ENCODE measurements at places on chromosomes 2 and 18.

GRCh38 chr2:36318547-36318946, 37.0 kb upstream of the CRIM1 start:
- no peak for DNase-seq

DNA sequence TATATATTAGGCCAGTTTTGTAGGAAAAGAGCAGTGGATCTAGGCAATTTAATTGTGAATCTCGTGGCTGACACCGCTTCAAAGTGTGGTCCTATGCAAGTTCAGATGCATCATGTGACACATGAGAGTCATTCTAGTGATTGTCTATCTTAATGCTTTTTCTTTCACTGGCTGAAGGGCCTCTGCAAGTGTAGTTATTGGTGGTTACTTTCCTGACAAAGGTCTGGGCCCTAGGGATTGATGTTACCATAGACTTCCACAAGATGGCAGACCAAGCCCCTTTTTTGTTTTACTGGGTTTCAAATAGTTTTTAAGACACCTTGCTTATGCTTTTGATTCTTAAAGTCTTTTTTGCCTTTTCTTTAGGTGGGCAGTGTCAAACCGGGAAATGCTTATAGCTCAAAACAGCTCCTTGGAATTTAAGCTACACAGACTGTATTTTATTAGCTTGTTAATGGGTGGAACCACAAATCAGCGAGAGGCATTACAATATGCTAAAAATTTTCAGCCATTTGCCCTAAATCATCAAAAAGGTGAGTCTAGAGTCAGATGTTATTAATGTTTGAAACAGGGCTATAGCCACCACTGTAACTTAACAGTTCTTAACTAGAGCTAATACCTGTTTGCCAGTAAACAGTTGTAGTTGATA, 25.9 kb downstream of the CD8A start:
- DNase-seq = no peak

DNA sequence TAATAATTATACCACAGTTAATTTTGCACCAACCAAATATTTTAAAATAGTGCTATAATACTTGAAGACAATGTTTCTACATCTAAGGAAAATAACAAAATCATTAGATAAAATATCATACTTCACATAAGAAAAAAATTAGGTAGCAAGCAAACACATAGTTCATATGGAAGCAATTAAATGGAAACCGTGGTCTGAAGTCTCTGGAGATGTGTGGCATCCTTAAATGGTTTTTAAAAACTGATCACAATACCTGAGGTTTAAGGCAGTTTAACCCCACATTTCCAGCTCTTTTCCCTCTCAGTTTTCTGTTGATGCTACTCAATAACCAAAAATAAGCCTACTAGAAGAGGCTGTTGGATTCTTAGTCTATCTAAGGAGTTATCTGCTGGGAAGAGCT, 71.3 kb downstream of the ASXL2 start:
- DNase-seq = no peak

DNA sequence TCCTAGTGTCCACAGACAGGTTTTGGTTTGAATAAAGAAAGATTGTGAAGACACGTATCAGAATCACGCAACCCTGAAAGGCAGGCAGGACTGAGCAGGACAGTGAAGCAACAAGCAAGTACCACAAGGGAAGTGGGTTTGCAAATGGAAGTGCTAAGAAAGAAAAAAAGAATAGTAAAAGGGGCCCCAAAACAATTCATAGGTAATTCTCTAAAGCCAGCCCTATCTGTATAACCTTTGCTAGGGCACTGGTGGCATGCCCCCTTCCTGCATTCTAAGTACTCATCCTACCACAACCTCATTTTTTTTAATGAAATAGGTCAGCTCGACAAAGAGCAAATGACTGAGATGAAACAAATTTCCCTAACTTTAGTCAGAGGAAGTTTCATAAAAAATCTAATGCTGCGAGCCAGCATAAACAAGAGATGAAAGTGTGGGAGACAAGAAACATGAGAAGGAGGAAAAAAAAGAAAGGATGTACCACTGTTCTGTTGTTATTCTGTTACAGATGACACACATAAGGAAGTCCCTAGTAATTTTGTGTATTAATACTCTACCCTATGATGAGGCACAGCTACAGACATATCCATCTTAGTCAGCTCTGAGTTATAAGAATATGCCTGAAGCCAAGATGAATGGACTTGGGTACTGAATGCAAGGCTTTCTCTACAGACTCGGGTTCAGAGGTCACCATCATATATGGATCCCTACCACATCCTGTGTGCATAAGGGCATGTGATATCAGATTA, 32.2 kb downstream of the IKZF2 start:
- peak; percentile 16 for DNase-seq

GRCh38 chr18:12811191-12811950, 72.7 kb downstream of the PTPN2 start:
- DNase-seq = no peak

DNA sequence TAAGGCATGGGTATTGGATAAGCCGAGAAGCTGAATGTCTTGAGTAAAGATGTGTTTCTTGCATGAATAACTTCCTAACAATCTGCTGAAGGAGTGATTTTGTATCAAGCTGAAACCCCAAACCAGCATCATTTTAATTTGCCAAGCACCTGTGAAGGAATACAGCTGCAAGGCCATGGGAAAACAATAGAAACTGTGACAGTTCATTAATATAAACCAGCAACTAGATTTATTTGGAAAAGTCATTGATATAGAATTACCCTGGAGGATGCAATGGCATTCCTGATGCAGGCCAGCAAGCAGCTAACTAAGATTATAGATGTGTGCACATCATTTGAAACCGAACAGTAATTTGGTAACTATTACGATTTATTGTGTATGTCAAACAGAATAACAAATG, 155.7 kb upstream of the TCF4 start:
- no peak for DNase-seq

DNA sequence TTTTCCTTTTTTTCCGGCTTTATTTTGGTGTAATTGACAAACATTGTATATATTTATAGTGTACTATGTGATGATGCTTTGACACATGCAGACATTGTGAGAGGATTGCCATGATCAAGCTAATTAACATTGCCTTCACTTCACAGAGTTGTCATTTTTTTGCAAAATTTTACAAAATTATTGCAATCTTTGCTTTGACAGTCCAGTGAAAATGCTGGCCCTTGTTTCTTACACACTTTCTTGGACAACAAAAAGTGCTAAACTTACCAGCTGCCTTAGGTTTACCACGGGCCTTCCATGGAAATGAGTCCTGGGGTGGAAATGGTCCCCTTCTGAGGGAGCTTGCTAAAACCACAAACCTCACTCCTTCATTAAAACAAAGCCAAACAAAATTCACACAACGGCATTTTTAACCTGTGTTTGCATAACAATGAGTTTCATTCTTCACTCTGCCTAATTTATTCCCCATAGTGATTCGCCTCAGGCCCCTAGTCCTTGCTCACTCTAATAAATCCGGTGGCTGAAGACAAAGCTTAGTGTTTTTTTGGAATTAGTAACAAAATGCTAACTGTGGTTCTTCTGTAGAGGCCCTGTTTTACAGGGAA, 32.2 kb downstream of the LINC00305 start:
- no peak for DNase-seq

- no peak for DNase-seq
Measured at GRCh38 chr18:30277676-30278075, 764.9 kb downstream of the DSC3 start.

DNA sequence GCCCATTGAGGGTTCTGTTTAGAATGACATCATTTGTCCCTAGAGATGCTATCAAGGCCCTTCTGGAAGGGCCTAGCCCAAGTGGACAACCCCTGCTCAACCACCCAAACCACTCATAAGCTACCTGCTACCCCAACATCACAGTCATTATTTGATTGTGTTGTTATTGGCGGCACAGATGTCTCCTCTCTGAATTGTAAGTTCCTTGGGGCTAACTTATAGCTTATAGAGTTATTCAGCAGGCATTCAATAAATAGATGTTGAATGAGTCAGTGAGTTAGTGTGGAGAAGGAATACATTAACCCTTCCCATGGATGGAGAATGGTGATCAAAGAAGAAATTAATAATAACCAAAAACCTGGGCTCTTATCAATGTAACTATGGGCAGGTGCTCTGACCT, 80.0 kb downstream of the ACAA2 start:
- no peak for DNase-seq

GRCh38 chr2:19473350-19473749, 114.9 kb upstream of the OSR1 start:
- DNase-seq = no peak

DNA sequence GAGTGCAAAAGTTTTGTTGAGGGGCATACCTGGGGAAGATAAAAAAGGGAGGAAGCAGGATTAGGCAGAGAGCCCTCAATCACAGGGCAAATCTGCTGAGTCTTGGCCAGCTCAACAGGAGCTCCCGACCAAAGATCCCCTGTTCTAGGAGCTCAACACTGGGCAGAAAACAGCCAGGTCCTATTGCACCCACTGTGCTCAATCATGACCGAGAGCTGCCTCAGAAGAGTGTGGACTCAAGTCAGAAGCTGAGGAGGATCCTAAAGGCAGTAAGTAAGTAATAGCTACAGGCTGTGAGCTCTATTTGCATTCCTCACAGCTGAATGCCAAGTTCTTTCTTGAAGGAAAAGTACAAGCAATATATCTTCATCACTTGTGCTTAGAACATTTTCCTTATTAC, 334.4 kb upstream of the NRP2 start:
- no peak for DNase-seq

- DNase-seq = no peak
Measured at GRCh38 chr2:169072163-169072925, 3.0 kb downstream of the DHRS9 start.

DNA sequence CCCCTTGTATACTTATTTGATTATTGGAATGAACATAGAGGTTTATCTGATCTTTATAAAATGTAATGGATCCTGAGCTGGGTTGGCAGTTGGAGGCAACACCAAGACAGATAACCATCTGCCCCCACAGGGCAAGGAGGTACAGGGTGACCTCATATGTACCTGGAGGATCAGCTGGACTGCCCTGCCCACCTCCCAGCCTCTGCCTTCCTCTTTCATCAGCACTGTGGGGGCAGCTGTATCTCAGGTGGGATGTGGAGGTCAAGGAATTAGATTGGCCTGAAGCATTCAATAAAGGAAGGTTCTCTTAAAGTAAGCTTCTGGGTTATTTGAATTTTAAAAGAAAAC, 92.6 kb downstream of the LYPD6 start:
- no peak for DNase-seq

DNA sequence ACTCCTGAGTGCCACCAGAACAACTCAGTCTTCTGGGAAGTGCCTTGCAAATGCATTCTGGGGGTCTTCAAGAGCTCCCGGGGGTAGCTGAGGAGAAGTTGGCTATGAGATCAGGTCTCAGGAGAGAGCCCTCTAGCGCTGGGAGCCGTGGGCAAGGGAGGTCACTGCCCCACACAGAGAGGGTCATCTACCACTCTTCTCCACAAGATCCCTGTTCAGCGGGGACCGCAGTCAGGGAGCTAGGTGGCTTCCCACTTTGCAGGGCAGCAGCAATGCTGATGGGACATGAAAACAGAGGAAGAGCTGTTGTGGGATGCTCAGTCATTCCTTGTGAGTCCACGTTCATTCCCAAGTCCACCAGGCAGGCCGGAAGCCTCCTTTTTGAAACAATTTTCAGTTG, 66.6 kb downstream of the ACKR3 start:
- no peak for DNase-seq

DNA sequence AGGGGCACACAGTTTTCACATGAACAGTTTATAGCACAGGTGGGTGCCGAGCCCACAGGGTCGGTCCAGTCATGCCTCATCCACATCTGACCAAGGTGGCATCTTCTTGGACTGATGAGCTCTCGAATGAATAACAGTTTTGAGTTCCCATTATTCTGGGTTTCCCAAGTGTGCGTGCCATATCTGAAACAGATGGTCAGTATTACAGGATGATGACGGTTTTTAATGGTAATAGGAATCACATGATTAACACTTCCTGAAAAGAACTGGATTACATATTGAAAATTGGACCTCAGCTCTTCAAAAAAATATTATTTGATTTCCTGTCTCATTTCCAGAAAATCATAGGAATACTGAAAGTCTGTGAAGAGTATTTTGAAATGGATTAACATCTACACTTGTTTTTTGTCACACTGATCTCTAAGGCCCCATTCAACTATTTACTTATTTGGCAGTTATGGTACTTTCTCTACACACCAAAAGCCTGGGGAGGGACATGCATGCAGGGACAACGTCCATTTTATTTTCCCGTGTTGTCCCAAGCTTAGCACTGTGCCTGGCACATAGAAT, 22.2 kb upstream of the NAB1 start:
- no peak for DNase-seq

GRCh38 chr2:207951734-207952470, 73.4 kb downstream of the PLEKHM3 start:
- no peak for DNase-seq

GRCh38 chr2:17930773-17931172, 52.3 kb downstream of the KCNS3 start:
- no peak for DNase-seq

DNA sequence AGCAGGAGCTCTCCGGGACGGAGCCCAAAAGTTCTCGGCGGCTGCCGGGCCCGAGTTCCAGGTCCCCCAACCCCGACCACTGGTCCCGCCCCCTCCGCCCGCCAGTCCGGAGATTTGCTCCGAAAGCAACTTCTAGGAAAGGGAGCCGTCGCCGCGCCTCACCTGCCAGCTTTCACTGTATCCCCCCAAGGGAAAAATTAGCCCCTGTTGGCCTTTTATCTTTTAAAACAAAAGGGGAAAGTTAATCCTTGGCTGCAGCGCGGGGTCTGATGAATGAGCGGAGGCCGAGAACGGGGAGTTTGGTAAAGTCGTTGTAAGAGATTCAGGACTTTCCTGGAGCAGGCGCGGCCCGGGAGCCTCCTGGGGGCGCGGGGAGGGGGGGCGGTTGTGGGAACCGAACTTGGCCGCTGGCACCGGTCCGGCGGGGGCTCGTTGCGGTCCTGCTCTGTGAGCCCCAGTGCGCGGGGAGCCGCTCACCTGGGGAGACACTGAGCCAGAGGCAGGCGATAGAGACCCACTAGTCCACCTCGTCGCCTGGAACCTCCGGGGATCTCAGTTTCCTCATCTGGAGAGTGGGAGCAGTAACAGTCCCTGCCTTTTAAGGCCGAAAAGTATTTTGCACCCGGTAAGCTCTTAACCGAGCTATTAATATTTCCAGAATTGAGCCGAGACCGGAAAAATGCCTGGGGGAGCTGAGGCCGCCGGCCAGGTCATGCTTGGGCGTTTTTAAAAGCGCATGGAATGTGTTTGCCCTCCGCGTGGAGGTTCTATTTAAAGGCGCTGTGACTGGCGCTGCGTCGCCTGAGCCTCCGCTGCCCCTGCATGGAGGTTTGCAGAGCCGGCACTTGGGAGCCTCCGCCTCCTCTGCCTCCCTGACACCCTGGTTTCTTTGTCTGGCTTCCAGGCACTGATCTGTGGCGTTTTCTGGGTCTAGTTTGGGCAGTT, 1.1 kb downstream of the EFHD1 start:
- DNase-seq = peak; percentile 2

- DNase-seq = no peak
Measured at GRCh38 chr2:215507136-215507535, 71.3 kb upstream of the FN1 start.

- DNase-seq = no peak
Measured at GRCh38 chr2:66929632-66930338, 467.3 kb upstream of the ETAA1 start.
